ENCODE measurements at places on chromosomes 4 and X. TPM values are rescaled to one million over a fixed set of nuclear protein-coding genes. Genes with fewer than 3 reads are reported as not detected.

DNA sequence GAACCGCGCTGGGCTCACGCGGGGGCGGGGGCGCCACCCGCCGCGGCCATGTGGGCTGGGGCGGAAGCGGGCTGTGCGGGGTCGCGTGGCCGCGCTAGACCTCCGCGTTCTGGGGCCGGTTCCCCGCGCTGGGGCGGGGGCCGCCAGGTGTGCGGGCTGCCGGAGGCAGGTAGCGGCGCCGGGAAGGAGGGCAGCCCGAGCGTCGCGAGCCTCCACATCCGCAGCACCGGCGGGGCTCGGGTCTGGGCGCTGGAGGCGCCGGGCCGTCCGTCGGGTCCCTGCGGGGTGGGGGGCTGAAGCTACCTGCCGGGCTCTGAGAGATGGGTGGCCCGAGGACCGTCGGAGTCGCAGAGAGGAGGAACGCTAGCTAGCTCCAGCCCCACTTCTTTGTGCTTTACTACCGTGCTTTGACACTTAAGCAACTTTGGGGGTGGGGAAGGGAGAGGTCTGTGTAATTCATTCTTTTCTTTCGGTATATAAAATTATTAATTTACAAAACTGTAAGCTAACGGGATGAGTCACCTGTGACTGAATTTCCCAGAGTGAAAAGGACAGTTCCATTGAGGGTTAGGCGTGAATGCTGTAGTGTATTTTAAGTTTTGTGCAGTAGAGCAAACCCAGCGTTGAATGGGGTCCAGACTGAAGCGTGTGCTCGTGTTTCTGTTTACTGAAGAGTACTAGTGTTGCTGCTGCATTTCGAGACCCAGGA is 689 bp downstream of the METAP1 start:
- no peak for DNase-seq

- DNase-seq, result no peak
Measured at GRCh38 chr4:168633496-168633895, 136.6 kb downstream of the PALLD start.

DNA sequence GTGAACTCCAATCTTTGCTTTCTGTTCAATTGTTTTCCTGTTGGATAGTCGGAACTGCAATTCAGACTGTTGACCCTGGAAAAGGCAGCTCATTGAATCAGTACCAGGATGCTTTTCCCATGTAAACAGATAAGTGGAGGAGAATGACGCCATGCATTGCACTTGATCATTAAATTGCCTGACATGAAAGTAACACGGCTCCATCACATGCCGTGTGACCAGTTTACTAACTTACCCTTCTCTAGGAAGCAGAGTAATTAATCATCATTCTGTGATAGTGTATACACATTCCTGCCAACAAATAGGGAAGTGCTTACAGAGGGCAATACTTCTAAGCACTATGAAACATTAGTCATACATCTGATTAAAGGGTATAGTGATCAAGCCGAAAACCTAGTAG is 101.4 kb downstream of the PPARGC1A start:
- DNase-seq, result no peak

- DNase-seq, result no peak
Measured at GRCh38 chr4:112523008-112523721, 7.2 kb upstream of the NEUROG2 start.

DNA sequence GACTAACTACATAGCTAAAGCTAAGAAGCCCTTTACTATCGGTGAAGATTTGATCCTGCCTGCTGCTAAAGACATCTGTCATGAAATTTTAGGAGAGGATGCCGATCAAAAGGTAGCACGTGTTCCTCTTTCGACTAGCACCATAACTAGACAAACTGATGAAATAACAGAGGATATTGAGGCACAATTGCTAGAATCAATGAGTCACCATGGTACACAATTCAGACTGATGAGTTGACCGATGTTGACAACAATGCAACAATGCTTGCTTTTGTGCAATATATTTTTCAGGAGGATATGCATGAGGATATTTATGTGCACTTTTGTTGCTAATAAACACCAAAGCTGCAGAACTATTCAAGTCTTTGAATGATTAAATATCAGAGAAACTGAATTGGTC is 24.3 kb downstream of the TBCK start:
- no peak for DNase-seq

DNA sequence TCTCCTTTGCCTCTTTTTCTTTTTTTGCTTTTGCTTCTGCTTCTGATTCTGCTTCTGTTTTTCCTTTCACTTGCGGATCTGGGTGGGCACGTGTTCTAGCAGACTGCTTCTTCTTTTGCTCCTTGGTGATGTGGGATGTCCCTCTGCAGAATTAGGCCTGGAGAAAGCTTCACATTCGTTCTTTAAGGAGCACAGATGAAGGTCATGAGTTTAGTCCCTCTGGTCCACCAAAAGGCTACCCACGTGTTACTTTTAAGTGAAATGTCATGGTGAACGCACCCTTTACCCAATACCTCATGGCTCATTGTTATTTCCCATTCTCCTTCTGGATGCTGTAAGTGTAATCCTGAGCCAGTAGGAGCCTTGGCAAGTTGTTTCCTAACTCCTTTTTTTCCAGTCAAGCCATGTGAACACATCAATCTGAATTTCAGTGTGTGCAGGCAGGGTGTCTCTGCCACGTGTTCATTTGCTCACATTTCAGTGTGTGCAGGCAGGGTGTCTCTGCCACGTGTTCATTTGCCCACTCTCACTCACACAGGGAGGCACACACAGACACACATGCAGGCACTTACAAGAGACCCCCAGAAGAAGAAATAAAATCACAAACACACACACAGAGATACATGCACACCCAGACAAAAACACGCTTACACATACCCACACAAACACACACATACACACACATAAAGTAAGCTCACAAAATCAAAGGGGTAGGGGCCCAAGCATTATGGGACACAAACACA is 36.9 kb downstream of the NBDY start:
- no peak for DNase-seq

DNA sequence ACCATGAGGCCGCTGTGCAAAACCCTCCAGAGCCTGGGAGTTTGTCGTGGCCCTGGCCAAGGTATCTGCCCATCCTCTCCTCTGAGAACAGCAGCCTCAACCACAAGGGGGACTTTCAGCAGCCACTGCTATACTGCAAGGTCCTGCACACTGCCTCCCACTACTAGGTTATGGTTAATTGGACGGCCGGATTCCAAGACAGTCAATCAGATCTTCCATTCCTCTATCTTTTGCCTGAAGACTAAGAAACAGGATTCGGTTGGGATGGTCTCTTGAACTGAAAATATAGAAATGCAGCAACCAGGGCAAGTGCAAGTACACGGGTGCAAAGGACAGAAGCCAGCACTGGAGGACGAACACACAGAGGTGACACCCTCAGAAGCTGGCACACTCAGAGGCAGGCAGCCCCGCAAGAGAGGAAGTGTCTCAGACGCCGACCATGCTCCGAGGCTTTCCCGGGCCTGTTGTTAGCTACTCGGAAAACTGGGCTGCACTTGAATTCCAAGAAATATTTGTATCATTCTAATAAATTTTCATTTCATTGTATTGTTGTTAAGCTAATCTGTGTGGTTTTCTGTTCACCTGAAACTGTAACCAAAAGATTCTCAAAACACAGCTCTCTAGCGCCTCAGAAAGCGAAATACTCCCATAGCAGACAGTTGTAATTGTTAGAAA is 63.3 kb downstream of the AFAP1 start:
- no peak for DNase-seq

DNA sequence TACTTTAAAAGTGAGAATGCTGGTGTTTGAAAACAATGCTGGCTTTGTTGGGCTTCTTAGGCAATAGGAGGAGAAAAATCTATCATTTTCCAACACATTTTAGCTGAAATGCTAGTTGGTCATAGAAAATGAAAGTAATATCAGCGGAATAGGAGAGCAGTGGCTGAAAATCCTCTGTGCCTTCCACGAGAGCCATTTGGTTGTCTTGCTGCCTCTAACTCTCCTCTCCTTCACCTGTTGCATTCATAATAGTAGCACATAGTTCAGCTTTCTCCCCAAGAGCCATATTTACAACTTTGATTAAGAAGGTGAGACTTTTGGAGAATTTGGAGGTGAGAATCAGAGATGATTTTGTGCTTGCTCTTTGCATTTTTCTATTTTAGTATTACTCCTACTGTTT is 849.4 kb upstream of the FTHL17 start:
- no peak for DNase-seq

- DNase-seq, result no peak
Measured at GRCh38 chr4:25578432-25578831, 77.2 kb upstream of the SLC34A2 start.

DNA sequence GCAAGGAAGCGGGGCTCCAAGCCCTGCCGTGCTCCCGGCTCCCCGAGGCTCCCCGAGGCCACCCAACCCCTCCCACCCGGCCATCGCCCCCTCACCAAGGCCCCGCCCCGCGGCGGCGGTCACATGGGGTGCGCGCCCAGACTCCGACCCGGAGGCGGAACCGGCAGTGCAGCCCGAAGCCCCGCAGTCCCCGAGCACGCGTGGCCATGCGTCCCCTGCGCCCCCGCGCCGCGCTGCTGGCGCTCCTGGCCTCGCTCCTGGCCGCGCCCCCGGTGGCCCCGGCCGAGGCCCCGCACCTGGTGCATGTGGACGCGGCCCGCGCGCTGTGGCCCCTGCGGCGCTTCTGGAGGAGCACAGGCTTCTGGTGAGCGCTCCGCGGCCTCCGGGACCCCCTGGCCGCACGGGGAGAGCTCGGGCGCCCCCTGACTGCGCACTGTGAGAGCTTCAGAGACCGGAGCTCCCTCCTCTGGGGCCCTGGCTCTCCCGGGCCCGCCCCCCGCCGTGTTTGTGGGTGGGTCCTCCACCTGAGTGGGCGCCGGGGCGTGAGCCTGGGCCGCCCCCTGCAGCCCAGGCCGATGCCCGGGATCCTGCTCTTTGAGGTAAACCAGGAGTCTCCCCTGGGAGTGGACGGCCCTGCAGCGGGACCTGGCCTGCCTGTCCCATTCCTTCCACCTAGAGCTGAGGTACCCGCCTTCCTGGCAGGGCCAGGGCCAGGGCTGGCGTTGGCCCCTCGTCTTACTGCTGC is at the start of gene IDUA:
TSS of gene IDUA (plus strand) at position 166 of the 745 bp plus-strand sequence. CDS start at position 207, 41 bp downstream.
- peak; percentile 93 for DNase-seq

DNA sequence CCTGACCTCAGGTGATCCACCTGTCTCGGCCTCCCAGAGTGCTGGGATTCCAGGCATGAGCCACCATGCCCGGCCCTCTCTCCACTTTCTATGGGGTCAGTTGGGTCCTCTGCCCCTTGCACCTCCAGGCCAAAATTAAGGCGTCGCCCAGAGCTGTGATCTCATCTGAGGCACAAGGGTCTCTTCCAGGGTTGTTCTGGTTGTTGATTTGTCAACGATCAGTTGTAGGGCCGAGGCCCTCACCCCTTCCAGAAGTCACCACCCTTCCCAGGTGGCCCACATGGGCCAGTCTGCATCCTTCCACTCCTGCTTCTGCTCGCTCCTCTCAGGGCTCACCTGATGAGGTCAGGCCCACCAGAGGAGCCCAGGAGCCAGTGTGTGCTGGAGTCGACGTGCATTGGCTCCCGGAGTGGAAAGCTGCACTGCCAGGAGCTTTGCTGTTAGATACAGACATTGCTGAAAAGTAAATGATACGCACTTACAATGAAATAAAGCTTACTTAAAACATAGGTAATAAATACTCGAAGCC is 14.3 kb upstream of the TMEM271 start:
- peak; percentile 52 for DNase-seq

DNA sequence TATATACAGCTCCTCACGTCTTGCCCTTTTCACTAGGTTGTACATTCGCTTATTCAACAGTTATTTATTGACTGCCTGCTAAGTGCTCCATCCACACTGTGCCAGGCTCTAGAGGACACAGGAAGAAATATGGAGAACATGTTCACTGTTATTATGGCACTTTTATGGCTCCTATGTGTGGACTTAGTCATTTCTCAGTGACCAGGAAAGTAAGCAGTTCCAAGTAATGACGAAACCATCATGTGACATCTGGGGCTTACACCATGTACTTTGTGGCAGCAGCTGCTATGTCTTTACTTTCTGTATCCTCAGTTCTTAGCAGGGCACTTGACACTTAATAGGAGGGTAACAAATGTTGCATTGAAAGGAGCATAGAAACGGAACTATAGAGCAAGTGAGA is 278.0 kb downstream of the ANK2 start:
- no peak for DNase-seq

DNA sequence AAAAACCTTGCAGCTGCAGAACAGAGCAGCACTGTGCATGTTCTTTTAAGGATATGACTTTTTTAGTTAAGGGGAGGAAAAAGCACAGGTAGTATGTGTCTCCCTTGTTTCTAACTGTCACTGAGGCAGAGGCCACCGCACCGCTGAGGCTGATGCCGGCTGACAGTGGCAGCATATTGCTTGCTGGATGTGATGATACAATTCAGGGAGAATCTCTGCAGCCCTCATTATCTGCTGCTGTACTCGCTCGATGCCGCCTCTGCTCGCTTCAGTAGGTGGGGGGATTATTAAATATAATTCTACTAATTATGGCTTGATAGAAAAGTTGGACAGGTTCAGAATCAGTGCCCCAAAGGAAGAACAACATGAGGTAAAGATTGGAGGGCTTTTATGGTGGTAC is 378.8 kb upstream of the NOCT start:
- DNase-seq, result no peak

- peak; percentile 89 for DNase-seq
Measured at GRCh38 chr4:2469192-2469984, 482 bp downstream of the RNF4 start.

DNA sequence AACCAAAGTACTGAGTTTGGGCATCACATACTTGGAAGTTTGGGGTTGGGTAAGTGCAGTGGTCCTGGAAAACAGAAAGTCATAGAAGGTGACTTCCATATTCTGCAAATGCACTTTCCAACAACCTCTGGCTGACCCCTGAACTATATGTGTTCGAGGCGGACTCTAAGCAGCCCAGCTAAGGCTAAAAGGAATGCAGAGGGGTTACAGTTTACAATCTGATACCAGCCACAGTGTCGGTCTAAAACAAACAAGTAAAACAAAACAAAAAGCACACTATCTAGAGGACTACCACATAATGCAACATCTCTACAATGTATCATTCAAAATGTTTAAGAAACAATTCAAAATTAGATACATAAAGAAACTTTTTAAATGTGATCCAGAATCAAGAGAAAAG is 185.6 kb downstream of the ADAMTS3 start:
- no peak for DNase-seq

GRCh38 chr4:85478576-85478975 is 3.6 kb downstream of the ARHGAP24 start:
- no peak for DNase-seq

Gene UGT2A3
- total RNA-seq, result not detected

Gene PRRG3
- total RNA-seq, result 5.1 TPM

Gene BMP3
- total RNA-seq, result 0.88 TPM

Gene DAPP1
- total RNA-seq, result 1.7 TPM

Gene CSAG1
- not detected for total RNA-seq

Gene MAGED1
- 103 TPM for total RNA-seq

Gene CAMK2D
- total RNA-seq, result 51.5 TPM

Gene PIR
- 12.2 TPM for total RNA-seq

Gene LRP2BP
- total RNA-seq, result 1.2 TPM

Gene CYSLTR1
- total RNA-seq, result 6.8 TPM

Measured in posterior vena cava (tissue), 2 donors.